Ureter (tissue), 1 donor: ENCODE measurements at places on chromosomes 12 and 14. TPM values are rescaled to one million over a fixed set of nuclear protein-coding genes. Genes with fewer than 3 reads are reported as not detected.
A peak's percentile ranks its signal among the peaks of the same experiment; 100 is the strongest.

DNA sequence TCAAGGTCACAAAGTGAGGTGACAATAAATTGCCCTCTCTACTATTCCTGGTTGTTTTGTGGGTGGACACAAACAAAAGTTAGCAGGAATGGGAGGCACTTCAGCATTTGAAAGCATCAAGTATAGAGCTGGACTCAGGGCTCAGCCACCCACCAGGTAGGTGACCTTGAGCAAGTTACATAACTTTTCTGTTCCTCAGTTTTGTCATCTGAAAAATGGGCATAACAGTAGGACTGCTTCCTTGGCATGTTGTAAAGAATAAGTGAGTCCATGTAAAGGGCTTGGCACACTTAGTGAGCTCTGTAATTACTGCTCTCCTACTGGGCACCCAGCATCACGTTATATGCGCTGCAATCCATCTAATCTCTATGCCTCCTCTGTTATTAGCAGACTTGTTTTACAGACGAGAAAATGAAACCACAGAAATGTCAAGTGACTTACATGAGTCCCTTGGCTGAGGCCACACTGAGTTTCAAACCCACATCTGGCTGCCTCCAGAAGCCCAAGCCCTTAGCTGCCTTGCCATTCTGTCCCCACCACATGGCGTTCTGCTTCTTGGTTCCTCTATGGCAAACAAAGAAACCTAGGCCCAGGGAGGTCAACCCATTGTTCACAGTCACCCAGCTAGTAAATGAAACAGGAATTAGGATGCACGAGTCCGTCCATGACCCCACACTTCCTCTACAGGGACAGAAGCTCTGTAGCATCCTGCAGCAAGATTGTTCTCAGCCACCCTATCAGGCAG lies 63.2 kb upstream of the SLC24A4 start:
- no peak for DNase-seq

Gene GTF2H3
- 44.1 TPM for total RNA-seq

DNA sequence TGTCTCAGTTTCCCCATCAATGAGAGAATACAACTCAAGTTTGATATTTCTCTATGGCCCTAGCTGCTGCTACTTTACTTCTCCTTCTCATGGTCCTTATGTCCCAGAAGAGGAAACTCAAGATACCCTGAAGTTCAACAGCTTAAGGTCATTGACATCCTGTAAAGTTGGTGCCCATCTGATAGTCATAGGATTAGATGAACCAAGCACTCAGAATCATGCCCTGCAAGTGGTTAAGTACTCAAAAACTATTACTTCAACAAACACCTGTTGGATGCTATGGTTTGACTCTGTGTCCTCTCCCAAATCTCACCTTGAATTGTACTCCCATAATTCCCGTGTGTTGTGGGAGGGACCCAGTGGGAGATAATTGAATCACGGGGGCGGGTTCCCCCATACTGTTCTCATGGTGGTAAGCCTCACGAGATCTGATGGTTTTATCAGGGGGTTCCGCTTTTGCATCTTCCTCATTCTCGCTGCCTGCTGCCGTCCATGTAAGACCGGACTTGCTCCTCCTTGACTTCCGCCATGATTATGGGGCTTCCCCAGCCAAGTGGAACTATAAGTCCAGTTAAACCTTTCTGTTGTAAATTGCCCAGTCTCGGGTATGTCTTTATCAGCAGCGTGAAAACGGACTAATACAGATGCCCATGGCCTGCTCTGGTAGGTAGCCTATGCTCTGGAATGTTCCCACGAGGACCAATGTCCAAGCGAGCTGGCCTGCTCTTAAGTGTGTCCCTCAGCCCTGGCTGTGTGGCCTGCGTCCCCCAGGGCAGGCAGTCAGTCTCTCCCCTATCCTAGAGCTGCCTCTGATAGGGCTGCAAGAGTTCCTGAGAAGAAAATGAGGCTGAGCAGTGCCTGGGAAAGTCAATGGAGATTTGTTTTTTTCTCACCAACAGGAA lies 18.1 kb downstream of the CAMKK2 start:
- DNase-seq: no peak

GRCh38 chr14:24857277-24857676 lies 192.7 kb downstream of the STXBP6 start:
- no peak for DNase-seq

- no peak for DNase-seq
Observed at GRCh38 chr12:42180990-42181596, 36.4 kb upstream of the GXYLT1 start.

GRCh38 chr14:97458661-97459579 lies 661.7 kb downstream of the VRK1 start:
- DNase-seq: no peak

Gene RND1
- 1.9 TPM for total RNA-seq

GRCh38 chr12:28941248-28941647 lies 207.8 kb upstream of the FAR2 start:
- no peak for DNase-seq

- DNase-seq: no peak
Observed at GRCh38 chr12:29054858-29055663, 94.0 kb upstream of the FAR2 start.

Gene KLRF2
- not detected for total RNA-seq

Gene CD163L1
- total RNA-seq: 1.1 TPM

- no peak for DNase-seq
Observed at GRCh38 chr12:113609692-113610469, 138.2 kb upstream of the LHX5 start.

- DNase-seq: no peak
Observed at GRCh38 chr12:97411341-97411740, 51.3 kb upstream of the RMST start.

Gene SMIM41
- total RNA-seq: 0.78 TPM

DNA sequence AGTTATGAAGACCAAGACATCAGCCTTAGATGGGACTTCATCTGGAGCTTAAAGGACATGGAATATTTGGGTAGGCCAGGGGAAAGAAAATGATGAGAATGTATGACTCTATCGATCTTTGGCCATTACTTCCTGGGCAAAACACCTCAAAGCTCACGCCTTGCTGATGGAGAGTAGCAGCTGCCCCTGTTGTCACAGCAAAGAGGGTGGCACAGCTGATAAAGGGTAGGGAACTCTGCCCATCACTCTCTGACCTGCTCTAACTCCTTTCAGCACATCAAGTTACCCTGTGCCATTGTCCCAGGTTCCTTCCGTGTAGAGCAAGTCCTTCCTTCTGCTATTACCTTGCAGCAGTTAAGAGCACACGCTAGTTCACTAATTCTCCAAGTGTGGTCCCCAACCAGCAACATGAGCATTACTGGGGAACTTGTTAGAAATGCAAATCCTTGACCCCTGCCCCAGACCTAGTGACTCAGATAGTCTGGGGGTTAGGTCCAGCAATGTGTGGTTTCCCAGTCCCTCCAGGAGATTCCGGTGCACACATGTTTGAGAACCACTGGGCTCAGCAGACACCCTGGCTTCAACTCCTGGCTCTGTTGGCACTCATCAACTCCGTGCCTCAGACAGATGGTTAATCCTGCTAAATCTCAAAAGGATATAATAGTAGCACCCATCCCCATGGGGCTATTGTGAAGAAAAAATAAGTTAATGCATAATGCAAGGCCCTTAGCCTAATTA lies 93.7 kb upstream of the EEA1 start:
- no peak for DNase-seq

- DNase-seq: no peak
Observed at GRCh38 chr12:48024735-48025134, 20.5 kb upstream of the COL2A1 start.

DNA sequence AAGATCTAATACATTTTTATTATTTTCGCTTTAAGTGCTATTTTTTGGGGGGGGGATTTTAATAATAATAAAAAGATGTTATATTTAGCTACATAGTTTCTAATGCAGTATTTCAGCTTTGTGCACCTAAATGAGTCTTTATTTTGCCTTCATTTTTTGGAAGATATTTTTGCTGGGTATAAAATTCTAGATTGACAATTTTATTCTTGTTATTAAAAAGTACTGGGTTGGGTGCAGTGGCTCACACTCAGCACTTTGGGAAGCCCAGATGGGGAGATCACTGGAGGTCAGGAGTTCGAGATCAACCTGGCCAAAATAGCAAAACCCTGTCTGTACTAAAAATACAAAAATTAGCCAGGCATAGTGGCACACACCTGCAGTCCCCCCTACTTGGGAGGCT lies 173.6 kb downstream of the SLC15A5 start:
- DNase-seq: no peak

- no peak for DNase-seq
Observed at GRCh38 chr14:87529081-87529480, 463.9 kb downstream of the GALC start.

Gene SP7
- total RNA-seq: not detected

- no peak for DNase-seq
Observed at GRCh38 chr14:35818346-35819115, 7.6 kb upstream of the BRMS1L start.

DNA sequence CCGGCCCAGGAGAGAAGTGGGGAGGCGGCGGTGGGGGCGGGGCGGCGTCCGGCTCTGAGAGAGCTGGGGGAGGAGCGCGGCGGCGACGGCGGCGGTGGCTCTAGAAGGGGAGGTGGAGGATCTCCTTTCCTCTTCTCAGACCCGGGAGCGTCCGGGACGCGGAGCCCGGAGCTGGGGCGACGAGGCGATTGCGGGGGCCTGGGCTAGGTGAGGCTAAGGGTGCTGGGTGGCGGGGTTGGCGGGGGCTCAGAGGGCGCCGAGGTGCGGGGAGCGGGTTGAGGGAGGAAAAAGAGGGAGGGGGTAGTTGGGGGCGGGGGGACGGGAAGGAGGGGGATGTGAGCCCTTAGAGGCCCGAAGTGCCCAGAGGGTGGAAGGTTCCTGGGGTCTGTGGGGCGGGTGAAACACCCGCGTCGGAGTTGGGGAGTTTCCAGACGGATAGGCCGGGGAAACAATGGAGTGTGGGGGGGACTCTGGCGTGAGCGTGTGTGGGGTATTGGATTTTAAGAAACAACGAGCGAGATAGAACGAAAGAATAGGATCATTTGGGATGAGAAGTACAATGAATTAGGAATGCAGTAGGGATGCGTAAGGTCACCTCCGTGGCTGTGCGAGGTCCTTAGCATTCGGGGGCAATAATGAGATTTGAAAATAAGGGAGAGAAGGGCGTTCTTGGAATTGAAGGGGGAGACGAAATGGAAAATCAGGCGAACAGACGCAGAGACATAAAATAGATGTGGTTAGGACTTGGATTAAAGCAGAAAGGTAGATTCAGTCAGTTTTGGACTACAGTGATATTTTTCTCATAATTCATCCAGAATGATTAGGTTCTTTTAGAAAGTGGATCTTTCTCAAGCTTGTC lies at the start of gene SPATS2:
TSS of gene SPATS2 (plus strand) at position 82 of the 859 bp plus-strand sequence. CDS start 93,551 bp downstream, outside the sequence.
- peak; percentile 93 for DNase-seq

- DNase-seq: no peak
Observed at GRCh38 chr12:42261708-42262107, 23.7 kb upstream of the YAF2 start.

DNA sequence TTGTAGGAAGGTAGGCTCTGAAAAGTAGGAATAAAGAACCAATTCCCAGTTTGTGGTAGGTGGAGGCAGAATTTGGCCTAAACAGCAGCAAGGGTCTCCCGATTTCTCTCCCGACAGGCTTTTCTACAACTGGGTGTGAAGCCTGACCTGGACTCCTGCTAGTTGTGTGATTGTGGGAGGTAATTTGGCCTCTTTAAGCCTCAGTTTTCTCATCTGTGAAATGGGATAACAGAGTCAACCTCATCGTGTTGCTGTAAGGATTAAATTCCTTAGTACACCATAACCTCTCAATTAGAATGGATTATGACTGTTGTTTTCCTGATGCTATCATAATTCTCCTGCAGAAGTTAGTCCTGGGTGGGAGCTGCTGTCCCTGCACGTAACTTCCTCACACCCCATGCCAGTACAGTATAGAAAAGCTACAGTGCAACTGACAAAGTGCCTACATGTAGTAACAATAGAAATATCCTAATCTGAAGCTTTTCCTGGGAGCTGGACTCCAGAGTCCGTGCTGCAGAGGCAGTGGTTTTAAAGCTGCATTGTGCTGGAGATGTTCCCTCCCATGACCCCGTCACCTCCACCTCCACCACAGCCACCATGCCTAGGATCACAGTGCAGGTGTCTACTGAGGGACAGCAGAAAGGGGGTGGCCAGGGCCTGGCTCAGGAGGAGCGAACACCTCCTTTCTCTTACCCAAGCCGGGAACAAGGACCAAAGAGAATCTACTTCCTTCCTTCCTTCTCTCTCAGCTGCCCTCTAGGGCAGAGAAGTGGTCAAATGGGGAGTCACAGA lies 76.5 kb downstream of the FBXL14 start:
- no peak for DNase-seq

Gene RPGRIP1
- total RNA-seq: 0.49 TPM

DNA sequence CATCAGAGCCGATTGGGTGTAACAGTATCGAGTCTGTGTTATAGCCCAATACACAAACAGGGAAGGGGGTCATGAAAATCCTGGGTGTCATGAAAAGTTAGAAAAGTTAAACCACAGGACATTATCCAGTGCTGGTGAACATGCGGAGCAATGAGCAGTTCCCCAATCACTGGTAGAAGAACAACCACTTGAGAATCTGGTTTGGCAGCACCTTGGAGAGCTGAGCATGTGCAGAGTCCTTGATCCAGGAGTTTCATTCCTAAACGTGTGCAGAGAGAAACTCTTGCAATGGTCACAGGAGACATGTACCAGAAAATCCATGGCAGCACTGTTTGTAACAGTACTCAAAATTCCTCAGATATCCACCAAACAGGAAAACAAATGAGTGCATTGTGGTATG lies 23.0 kb upstream of the JDP2 start:
- DNase-seq: no peak

Gene HVCN1
- total RNA-seq: 4.2 TPM

- DNase-seq: no peak
Observed at GRCh38 chr14:39446131-39446744, 14.0 kb upstream of the FBXO33 start.

GRCh38 chr14:90281261-90281660 lies 24.9 kb downstream of the PSMC1 start:
- DNase-seq: no peak
